Caki2 (cell line): ENCODE measurements at places on chromosomes 16 and 17.

GRCh38 chr16:13231365-13231764, 330.0 kb downstream of the SHISA9 start:
- peak; percentile 6 for DNase-seq

GRCh38 chr16:77288222-77288621, 89.0 kb downstream of the SYCE1L start:
- no peak for DNase-seq

- no peak for DNase-seq
These were observed 5.1 kb upstream of the EVPL start for GRCh38 chr17:76032073-76032779.

GRCh38 chr17:16947470-16947869, 24.4 kb downstream of the TNFRSF13B start:
- no peak for DNase-seq

DNA sequence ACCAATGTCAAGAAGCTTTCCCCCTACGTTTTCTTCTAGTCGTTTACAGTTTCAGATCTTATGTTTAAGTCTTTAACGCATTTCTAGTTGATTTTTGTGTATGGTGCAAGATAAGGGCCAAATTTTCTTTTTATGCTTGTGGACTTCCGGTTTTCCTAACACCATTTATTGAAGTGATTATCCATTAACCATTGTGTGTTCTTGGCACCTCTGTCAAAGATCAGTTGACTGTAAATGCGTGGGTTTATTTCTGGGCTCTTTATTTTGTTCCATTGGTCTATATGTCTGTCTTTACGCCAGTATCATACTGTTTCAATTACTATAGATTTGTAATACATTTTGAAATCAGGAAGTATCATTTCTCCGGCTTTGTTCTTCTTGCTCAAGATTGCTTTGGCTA, 49.5 kb downstream of the CEP112 start:
- no peak for DNase-seq

DNA sequence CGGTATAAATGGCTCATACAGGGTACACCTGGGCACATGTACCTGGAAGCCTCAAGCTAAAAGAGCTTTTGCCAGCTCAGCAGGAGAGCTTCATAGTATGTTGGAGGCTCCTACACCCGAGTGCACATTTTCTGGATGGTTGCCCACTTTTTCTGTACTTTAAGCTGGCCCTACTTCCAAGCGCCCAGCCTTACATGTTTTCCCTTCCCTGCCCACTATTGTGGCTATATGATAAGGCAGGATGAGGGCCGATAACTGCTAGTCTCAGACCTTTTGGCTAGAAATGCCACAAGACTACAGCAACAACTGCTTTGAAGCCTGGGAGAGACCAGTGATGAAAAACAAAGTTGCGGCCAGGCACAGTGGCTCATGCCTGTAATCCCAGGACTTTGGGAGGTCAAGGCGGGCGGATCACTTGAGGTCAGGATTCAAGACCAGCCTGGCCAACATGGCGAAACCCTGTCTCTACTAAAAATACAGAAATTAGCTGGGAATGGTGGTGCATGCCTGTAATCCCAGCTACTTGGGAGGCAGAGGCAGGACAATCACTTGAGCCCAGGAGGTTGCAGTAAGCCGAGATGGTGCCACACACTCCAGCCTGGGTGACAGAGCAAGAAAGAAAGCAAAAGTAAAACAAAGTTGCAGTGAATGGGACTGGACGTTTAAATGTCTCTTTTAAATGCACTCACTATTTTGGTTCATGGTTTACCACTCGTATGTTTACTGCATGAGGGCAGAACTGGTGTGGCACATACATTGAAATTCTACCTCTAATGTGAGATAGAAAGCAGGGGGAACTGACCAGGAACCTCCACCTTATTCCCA, 14.2 kb upstream of the MARCHF10 start:
- DNase-seq: no peak

GRCh38 chr16:80656711-80657150, 115.9 kb downstream of the DYNLRB2 start:
- no peak for DNase-seq

- DNase-seq: peak; percentile 27
These were observed 161.1 kb upstream of the TBX2 start for GRCh38 chr17:61238455-61238933.

- no peak for DNase-seq
These were observed 49.8 kb downstream of the CREBBP start for GRCh38 chr16:3830625-3831254.

- no peak for DNase-seq
These were observed 8.4 kb downstream of the CBX4 start for GRCh38 chr17:79830763-79831264.

GRCh38 chr16:2166263-2167067, 10.9 kb downstream of the TRAF7 start:
- DNase-seq: no peak
